ENCODE measurements at places on chromosomes 3 and 15.

DNA sequence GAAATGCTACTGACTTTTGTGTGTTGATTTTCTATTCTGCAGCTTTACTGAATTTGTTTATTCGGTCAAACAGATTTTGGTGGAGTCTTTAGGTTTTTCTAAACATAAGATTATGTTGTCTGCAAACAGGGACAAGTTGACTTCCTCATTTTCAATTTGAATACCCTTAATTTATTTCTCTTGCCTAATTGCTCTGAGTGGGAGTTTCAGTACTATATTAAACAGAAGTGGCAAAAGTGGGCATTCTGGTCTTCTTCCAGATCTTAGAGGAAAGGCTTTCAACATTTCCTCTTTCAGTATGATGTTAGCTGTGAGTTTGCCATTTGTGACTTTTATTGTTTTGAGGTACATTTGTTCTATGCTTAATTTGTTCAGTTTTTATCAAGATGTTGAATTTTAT lies 268.5 kb downstream of the WNT5A start:
- no peak for DNase-seq

- DNase-seq, result no peak
These were observed 689.9 kb downstream of the TUSC7 start for GRCh38 chr3:117399311-117400078.

- no peak for DNase-seq
These were observed 181.2 kb downstream of the NECTIN3 start for GRCh38 chr3:111252779-111253178.

- no peak for DNase-seq
These were observed 559.3 kb downstream of the MECOM start for GRCh38 chr3:169103951-169104941.

- no peak for DNase-seq
These were observed 127.5 kb downstream of the OSBPL10 start for GRCh38 chr3:31853580-31853979.

- DNase-seq, result no peak
These were observed 47.4 kb downstream of the CHCHD4 start for GRCh38 chr3:14077310-14077709.

DNA sequence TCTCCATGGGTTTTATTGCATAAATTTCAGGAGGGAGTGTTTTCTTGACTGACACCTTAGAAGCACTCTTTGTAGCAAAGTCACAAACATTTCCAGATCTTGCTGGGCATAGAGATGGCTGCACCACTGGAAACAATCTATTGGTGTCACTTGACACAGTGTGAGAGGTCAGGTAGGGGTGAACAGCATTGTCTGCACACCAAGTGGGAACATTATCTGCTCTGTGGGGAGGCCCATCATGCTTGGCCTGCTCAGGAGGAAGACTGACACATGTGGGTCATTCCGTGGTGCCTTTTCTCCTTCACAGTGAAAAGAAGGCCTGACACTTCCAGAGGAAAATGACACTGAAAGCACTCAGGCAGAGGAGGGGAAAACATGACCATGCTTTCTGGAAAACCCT lies 149.9 kb upstream of the GALNT15 start:
- no peak for DNase-seq

- DNase-seq, result no peak
These were observed 100.4 kb downstream of the PPM1L start for GRCh38 chr3:160856450-160856849.

- DNase-seq, result no peak
These were observed 110.5 kb upstream of the WNT5A start for GRCh38 chr3:55597641-55598040.

DNA sequence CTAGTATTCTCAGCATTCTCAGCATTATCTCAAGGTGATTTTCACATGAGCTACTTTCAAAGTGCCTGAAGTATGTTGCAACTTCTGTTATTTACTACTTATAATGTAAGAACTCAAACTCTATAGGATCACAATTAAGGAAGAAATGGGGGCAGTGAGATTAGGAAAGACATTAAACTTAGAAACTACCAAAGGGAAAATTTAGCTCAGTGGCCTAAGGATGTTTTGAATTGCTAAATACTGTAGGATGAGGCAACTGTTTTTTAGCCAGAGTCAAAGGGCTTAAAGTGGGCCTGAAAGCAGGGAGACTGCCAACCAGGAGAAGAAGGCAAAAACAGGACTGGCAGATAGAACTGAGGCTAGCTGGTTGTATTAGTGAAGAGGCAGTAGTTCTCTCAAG lies 55.5 kb upstream of the MBNL1 start:
- DNase-seq, result no peak

- DNase-seq, result no peak
These were observed 29.8 kb upstream of the PLA2G4E start for GRCh38 chr15:42050484-42051255.

DNA sequence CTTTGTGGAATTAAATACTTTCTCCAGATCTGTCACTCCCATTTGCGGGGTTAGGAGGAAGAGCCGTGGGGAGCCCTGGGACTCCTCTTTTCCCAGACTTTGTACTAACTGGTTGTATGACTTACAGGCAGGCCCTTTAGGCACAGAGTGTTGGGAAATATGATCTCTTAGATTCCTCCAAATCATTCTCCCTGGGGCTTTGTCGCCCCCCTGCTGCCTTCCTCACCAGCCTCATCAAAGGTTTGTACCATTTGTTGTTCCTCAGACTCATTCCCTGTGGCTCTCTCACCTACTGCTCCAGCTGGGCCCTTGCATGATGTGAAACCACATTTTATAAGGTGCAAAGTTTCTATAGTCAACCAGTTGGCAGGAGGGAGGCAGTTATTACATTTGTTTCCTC lies 56.4 kb downstream of the CRYGS start:
- no peak for DNase-seq

GRCh38 chr3:47976135-47976732 lies 40.0 kb downstream of the MAP4 start:
- DNase-seq, result no peak

GRCh38 chr3:62659660-62660059 lies 215.6 kb downstream of the CADPS start:
- no peak for DNase-seq

GRCh38 chr15:94523873-94524272 lies 292.5 kb downstream of the MCTP2 start:
- DNase-seq, result no peak

DNA sequence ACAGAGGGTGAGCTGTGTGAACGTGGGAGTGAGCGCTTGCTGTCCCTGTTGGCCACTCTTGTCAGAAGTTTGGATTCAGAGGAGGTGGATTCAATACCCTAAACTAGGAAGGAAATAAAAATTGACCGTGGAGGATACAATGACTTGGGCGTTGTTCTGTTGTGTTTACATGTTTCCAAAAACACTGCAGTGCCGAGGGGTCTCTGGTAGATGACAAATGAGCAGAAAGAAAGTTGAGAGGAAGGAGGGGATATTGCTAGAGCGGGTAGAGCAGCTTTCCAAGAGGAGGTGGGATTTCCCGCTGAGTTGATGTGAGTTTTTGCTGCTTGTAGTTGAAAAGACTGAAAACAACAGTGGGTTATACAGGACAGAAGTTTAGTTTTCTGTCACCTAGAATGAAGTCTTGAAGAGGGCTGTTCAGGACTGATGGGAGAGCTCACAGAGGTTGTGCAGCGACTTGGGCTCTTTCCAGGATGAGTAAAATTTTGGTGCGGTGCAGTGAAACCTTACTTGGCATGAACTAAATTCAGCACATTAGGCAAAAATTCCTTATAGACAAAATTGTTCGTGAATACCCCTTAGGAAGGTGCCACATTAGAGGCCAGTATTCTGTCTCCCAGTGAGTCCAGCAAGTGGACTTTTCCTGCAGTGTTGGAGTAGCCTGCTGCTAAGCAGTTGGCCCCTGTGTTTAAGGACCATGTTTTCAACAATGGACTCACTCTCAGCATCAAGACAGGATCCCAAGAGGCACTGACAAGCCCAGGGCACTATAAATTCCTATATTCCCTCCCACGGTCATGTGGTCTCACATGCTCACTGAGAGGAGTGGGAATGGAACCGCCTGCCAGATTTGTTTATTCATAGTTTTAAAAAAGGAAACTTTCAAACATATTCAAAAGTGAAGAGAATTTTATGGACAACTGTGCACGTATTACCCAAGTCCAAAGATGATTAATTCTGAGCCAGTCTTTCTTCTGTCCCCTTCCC lies 435.0 kb upstream of the C2CD4B start:
- DNase-seq, result no peak

DNA sequence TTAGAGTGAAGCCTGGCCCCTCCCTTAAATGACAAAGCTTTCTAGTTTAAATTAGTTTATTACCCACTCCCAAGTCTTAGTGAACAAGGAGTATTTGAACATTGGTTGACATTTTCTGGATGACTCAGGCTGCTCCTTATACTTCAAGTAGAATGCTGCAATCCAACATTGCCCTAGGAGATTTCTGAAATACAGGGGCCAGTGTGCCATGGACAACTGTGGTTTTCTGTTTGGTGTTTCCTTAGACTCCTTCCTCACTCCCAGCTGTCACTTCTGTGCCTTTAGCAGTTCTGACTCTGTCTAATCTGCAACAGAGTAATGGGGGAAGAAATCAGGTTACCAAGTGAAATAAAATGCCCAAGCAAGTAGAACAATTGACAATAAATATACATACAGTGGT lies 116.1 kb upstream of the P2RY1 start:
- no peak for DNase-seq

GRCh38 chr3:25679642-25680302 lies 15.1 kb upstream of the TOP2B start:
- DNase-seq, result no peak

GRCh38 chr15:28915041-28915810 lies 29.5 kb downstream of the APBA2 start:
- DNase-seq, result no peak

- DNase-seq, result no peak
These were observed 14.3 kb upstream of the DHX36 start for GRCh38 chr3:154338570-154338969.

DNA sequence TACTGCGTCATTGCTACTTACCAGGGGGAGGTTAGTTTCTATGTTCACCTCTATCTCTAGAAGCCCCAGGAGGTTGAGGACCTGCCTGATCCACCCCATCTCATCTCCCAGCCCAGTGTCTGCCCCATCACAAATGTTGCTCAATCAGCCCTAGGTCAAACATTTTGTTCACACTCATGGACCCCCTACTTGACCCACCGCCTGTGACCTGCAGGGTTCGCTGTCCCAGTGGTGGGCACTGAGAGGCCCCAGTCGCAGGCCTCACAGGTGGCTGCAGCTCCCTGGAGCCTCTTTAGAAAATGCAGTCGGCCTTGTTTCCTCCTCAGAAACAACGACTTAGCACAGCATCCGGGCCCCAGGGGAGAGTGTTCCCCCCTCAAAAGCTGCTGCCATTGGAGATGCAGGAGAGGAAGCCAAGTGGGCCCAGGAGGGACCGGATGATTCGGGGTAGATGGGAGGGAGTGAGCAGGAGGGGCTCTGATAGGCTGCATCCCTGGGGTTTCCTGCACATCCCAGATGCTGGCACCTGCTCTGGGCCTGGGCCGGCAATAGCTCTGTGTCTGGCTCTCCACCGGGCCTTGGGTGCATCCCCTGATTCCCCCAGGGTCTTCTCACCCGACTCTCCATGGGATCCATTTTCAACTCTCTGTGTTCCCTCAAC lies 18.4 kb upstream of the INSYN1 start:
- DNase-seq, result no peak

DNA sequence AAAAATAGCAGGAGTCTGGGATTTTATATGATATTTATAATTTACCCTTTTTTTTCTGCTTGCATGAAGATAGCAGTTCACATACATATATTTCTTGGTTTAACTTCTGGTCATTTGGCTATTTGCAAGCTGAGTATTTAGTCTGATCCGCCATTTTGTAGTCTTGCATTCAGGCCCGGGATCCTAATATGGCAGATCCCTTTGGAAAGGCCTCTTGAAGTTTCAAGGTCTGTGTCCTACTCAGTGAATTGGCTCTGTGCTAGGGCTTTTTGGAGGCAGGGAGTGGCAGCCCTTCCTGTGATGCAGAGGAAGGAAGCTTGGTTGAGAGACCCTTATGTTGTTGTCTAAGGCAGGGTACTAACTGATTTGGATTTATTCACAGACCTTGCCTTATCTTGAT lies 2.9 kb downstream of the SNRPN start:
- DNase-seq, result no peak

- DNase-seq, result no peak
These were observed 176.9 kb upstream of the SOX2 start for GRCh38 chr3:181534781-181535221.

- no peak for DNase-seq
These were observed 405.1 kb upstream of the NECTIN3 start for GRCh38 chr3:110666495-110666894.

Data from HL-60 (cell line).